ENCODE measurements at places on chromosomes 11 and 22. TPM values are rescaled to one million over a fixed set of nuclear protein-coding genes. Genes with fewer than 3 reads are reported as not detected.

The GGTLC2 gene
- total RNA-seq = not detected

The TENM4 gene
- total RNA-seq = 0.04 TPM

The SLC25A45 gene
- total RNA-seq = 8.3 TPM

The TIMP3 gene
- 56.1 TPM for total RNA-seq

The CCDC86 gene
- 4.9 TPM for total RNA-seq

DNA sequence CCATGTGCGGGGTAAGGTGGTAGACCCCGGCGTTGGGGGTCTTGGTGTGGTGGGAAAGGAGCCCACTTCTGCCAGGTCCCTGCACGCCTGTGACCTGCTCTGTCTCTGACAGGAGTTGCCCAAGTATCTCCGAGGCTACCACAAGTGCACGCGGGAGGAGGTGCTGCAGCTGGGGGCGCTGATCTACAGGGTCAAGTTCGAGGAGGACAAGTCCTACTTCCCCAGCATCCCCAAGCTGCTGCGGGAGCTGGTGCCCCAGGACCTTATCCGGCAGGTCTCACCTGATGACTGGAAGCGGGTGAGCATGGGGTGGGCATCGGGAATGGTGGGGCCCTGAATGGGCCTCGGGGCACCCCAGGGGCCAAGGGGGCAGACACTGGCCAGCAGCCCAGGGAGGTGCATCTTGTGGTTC lies 83.0 kb downstream of the MYO7A start:
- peaks cover 55% of the 10 kb centered on the region for H3K36me3 ChIP-seq
- no peaks in the 10 kb centered on the region for H3K4me1 ChIP-seq
- no peaks in the 10 kb centered on the region for H3K27me3 ChIP-seq
- no peak for DNase-seq

- H3K36me3 ChIP-seq = no peaks in the 10 kb centered on the region
- H3K27ac ChIP-seq = no peak overlapping the region
- no peaks in the 10 kb centered on the region for H3K4me1 ChIP-seq
- H3K27me3 ChIP-seq = no peaks in the 10 kb centered on the region
- DNase-seq = no peak
These were observed 3.7 kb upstream of the OR5AR1 start for GRCh38 chr11:56659755-56660154.

DNA sequence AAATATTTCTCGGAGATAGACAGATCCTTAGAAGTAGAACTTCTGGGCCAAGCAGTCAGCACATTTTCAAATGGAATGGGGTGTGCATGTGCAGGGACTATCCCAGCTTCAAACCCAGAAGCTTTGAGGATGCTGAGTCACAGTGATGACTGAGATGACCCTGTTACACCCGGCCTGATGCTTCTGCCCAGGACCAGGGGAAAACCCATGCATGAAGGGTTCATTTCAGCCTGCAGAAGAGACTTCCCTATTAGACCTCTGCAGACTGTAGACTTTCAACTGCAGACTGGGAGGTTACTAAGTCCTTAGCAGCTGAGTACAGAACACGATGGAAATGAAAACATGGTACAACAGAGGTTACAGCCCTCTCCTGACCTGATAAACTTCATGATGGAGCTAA lies 3.6 kb upstream of the OR2AT4 start:
- DNase-seq = no peak
- no peaks in the 10 kb centered on the region for H3K36me3 ChIP-seq
- no peaks in the 10 kb centered on the region for H3K4me1 ChIP-seq
- H3K27ac ChIP-seq = no peak overlapping the region
- no peaks in the 10 kb centered on the region for H3K27me3 ChIP-seq
- H3K4me3 ChIP-seq = no peak overlapping the region

- H3K27me3 ChIP-seq = no peaks in the 10 kb centered on the region
- H3K36me3 ChIP-seq = no peaks in the 10 kb centered on the region
- H3K4me1 ChIP-seq = no peaks in the 10 kb centered on the region
- peak; percentile 81 for DNase-seq
These were observed 22.0 kb downstream of the RHBDD3 start for GRCh38 chr22:29245626-29246385.

DNA sequence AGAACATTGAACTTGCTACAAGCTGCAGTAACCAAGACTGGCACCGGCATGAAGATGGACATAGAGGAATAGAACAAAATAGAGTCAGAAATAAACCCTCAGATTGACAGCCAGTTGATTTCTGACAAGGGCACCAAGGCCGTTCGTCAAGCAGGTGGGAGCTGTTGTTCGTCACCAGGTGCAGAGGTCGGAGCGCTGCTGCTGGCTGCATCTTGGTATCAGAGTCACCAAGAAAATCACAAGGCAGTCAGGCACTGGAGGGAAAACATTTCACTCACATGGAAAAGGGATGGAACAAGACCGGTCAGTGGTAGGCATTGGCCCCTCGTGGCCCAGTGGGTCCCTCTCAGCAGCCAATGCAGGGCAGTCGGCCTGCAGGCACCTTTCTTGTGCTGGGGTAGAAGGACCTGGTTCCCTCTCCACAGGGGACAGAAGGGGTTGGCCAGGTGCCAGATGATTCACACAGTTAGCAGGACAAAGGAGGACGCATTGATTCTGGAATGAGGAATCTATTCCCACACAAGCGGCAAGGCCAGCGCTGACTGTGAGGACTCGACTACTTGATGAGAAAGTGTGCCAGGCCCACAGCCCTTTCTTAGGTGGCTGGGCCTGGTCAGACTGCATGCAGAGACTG lies 115.8 kb upstream of the FGF3 start:
- H3K4me3 ChIP-seq = no peak overlapping the region
- no peaks in the 10 kb centered on the region for H3K36me3 ChIP-seq
- H3K27ac ChIP-seq = no peak overlapping the region
- no peaks in the 10 kb centered on the region for H3K27me3 ChIP-seq

DNA sequence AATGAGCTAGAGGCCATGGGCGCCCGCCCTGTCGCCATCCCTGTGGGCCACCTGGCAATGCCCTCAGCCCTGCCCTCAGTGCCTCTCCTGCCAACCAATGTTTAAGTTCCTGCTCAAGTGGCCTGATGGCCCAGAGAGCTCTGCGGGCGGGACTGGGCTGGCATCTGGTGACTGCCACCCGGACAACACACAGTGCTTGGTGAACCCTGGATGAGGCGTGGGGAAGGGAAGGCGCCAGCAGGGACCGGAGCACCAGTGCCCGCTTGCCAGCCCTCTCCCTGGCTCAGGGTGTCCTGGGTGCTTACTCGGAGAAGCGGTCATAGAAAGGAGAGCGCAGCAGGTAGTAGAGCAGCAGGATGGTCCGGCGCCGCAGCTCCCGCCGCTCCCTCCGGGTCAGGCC lies 4.2 kb downstream of the PEX16 start:
- H3K36me3 ChIP-seq = peaks cover 56% of the 10 kb centered on the region
- DNase-seq = peak; percentile 75
- peak overlapping the region; percentile 47 for H3K4me3 ChIP-seq
- peak overlapping the region; percentile 36 for H3K27ac ChIP-seq
- H3K4me1 ChIP-seq = no peaks in the 10 kb centered on the region

DNA sequence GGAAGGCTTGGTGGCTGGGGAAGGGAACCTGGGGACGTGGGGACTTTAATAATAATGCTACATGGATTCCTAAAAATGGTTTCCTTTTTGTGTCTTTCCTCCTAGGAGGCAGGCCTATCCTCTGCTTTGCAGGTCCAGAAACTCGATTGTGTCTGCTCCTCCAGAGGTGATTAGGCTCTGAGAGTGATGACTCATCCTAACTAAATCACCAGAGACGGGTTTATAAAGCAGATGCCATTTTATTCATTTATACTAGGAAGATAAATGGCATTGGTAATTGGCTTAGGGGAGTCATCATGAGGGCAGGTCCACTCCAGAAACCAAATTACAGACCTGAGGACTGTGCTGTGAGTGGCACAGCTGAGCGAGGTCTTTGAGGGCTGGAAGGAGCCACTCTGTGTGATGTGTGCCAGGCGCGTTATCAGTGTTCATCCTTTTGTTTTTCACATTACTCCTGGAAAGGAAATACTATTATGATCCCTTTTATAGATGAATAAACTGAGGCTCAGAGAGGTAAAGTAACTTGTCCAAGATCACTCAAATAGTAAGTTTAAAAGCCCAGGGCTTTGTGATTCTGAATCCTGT lies 7.1 kb downstream of the NLRX1 start:
- no peaks in the 10 kb centered on the region for H3K27me3 ChIP-seq
- no peak overlapping the region for H3K4me3 ChIP-seq
- H3K36me3 ChIP-seq = peaks cover 9% of the 10 kb centered on the region
- no peak overlapping the region for H3K27ac ChIP-seq

DNA sequence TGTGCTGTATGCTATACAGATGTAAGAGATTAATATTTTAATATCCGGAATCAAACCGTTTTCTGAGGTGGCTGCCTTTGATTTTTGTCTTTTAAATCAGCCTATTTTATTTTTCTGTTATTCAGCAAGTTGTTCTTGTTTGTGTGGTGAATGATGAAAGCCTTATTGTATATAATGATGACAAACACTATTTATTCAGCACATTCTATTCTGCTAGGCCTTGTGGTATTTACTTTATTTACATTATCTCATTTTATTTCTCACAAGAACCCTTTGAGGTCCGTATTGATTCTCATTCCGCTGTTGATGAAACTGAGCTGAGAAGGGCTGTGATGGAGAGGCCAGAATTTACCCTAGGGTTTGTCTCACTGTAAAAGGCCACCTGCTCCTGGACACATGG lies 40.5 kb downstream of the KREMEN1 start:
- no peak overlapping the region for H3K4me3 ChIP-seq
- no peak for DNase-seq
- no peaks in the 10 kb centered on the region for H3K27me3 ChIP-seq
- H3K4me1 ChIP-seq = no peaks in the 10 kb centered on the region
- no peaks in the 10 kb centered on the region for H3K36me3 ChIP-seq

- H3K4me1 ChIP-seq = no peaks in the 10 kb centered on the region
- H3K36me3 ChIP-seq = no peaks in the 10 kb centered on the region
- no peak overlapping the region for H3K27ac ChIP-seq
These were observed 55.2 kb upstream of the BARX2 start for GRCh38 chr11:129320494-129320893.

DNA sequence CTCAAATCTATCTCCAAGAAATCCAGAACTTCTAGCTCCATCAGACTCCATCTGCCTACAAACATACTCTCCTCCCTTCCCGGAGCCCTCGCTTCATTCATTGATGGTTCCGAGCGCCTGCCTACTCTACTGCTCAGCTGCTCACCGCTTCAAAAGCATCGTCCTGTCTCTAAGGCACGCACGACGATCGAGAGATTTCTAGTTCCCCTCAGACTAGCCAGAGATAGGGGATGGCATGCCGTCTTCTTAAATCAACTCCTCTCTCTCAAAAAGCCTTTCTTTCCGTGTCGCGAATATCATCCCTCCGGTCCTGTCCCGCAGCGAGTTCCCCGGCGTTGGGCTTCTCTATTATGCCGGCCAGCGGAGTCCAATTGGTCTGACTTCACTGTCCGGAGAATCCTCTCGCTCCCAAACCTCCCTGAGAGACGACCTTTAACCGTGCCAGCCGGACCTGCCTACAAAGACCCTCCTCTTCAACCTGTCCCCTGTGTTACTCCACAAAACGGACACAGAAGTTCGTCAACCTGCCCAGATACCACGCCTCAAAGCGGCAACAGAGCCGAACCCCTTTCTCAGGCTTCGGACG lies 592 bp downstream of the EEF1G start:
- H3K27me3 ChIP-seq = no peaks in the 10 kb centered on the region
- DNase-seq = no peak
- H3K4me3 ChIP-seq = peak overlapping the region; percentile 74
- peaks cover 53% of the 10 kb centered on the region for H3K36me3 ChIP-seq
- peaks cover 21% of the 10 kb centered on the region for H3K4me1 ChIP-seq

DNA sequence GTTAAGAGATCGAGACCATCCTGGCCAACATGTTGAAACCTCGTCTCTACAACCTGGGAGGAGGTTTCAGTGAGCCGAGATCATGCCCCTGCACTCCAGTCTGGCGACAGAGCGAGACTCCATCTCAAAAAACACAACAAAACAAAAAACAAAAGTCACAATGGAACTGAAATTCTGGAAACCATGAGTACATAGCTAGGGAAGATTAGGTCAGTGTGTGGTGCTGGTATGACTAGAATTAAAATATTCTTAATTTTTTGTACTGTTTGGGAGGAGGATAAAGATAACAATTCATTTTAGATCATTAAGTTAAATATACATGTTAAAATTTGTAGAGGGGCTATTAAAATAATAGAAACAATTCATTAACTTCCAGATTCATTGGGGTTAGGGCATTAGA lies 344.4 kb downstream of the TBC1D22A start:
- no peak overlapping the region for H3K4me3 ChIP-seq
- H3K27ac ChIP-seq = no peak overlapping the region
- no peaks in the 10 kb centered on the region for H3K36me3 ChIP-seq

GRCh38 chr22:23437779-23438178 lies 142.3 kb downstream of the IGLL1 start:
- H3K4me3 ChIP-seq = no peak overlapping the region
- H3K36me3 ChIP-seq = no peaks in the 10 kb centered on the region
- DNase-seq = no peak
- no peaks in the 10 kb centered on the region for H3K27me3 ChIP-seq
- H3K4me1 ChIP-seq = no peaks in the 10 kb centered on the region

GRCh38 chr11:74966651-74967050 lies 17.6 kb downstream of the SPCS2 start:
- DNase-seq = no peak
- H3K27me3 ChIP-seq = no peaks in the 10 kb centered on the region
- no peak overlapping the region for H3K4me3 ChIP-seq
- no peaks in the 10 kb centered on the region for H3K4me1 ChIP-seq
- H3K27ac ChIP-seq = no peak overlapping the region
- peaks cover 5% of the 10 kb centered on the region for H3K36me3 ChIP-seq

GRCh38 chr22:39090426-39091064 lies 6.5 kb upstream of the APOBEC3H start:
- DNase-seq = no peak
- H3K4me1 ChIP-seq = no peaks in the 10 kb centered on the region
- H3K27ac ChIP-seq = no peak overlapping the region
- H3K36me3 ChIP-seq = no peaks in the 10 kb centered on the region

DNA sequence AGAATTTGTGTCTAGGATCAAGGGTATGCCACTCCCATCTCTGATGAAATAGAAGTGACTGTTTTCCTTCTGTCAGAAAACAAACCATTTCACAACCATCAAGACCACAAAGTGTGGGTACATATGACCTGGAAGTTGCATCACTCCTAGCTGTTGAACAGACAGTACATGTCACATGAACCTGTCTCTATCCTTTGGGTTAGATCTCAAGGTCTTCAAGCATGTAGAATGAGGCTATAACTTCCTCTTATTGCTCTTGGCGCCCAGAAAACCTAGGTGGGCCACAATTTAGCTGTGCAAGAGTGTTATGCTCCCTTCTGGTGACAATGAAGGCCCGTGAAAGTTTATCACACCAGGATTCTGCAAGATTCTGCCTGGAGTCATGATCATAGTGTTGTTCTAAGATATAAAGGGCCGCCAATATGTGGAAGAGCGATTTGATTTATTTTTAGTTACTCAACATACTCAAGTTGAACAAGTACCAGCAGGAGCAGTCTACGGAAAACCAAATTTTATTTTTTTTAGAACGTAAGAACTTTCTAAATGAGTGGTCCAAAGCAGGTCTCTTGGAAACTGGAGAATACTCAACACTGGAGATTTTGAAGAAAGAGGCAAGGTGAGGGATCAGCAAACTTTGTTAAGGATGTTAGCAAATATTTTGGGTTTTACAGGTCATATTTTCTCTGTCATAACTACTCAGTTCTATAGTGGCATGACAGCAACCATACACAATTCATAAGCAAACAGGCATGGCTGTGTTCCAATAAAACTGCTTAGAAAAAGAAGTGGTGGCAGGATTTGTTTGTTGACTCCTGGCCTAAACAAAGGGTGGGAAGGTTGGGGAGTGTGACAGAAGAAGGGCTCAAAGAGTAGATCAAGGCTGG lies 101.8 kb downstream of the USP35 start:
- no peaks in the 10 kb centered on the region for H3K36me3 ChIP-seq
- H3K27me3 ChIP-seq = no peaks in the 10 kb centered on the region
- no peak overlapping the region for H3K27ac ChIP-seq
- peaks cover 2% of the 10 kb centered on the region for H3K4me1 ChIP-seq
- H3K4me3 ChIP-seq = no peak overlapping the region

- H3K27ac ChIP-seq = no peak overlapping the region
- no peaks in the 10 kb centered on the region for H3K4me1 ChIP-seq
- no peaks in the 10 kb centered on the region for H3K27me3 ChIP-seq
- no peak overlapping the region for H3K4me3 ChIP-seq
- DNase-seq = no peak
These were observed 114.7 kb upstream of the ISX start for GRCh38 chr22:34951212-34951611.
